ENCODE measurements at places on chromosomes 2 and 18.

GRCh38 chr2:9773903-9774239, 69.4 kb upstream of the TAF1B start:
- DNase-seq: no peak

DNA sequence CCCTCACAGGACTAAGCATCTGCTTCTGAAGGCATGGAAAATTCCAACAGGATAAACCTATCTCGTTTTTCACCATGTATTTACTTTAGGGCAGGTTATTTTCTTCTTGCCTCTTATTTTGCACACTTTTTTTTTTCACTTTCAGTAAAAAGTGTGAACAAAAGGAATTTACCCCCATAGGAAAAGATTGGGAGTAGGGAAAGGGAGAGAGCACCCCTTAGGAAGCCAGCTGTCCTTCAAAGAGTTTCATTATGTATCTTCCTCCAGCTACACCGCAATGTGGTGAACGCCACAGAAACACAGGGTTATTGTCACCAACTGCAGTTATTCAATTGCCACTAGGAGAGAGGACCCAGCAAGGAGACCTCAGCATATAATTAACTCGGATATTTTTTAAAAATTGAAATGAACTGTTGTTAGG, 286.2 kb upstream of the VRK2 start:
- DNase-seq: no peak

GRCh38 chr18:78915446-78916008, 64.1 kb upstream of the SALL3 start:
- no peak for DNase-seq

GRCh38 chr18:3479978-3480509, 30.1 kb downstream of the TGIF1 start:
- no peak for DNase-seq

DNA sequence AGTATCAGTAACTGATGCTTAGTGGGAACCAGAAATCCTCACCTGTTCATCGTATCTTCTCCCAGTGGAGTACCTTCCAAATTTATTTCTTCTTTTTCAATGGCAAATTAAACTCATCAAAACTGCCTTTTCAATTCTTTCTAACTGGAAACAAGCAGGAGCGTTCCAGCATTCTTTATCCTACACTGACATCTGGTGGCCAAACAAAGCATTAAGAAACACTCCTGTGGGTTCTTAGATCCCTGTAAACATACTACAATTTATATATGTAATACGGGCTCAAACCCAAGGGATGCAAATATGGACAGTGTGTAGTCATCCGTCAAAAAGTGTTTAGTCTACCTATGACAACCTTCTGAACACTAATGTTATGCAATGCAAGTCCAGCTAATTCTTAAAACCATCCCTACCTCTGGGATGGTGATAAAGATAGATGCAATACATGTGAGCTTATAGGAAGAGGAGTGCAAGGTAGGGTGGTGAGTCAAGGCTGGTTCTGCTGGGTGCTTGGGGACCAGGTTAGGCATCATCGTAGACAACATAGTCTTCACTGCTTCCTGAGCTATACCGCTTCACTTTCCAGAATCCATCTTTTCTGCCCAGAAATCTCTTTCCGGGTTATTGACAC, 375.0 kb downstream of the CTNNA2 start:
- DNase-seq: peak; percentile 23

DNA sequence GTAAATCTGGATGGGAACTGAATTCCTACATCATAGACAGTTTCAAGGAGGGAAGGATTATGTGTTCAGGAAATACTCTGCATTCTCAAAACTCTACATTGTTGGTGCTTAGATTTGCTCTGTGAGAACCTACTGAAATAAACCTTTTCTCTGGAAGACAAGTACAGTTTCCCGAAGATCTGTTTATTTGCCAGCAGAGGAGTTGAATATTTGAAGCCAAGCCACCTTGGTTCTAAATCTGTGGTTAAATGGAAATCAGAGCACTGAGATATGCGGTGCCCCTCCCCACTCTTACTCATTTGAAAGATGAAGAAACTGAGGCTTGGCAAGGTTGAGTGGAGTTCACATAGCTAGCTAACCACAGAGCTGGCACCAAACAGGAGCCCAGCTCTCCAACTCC, 146.3 kb upstream of the CTAGE1 start:
- DNase-seq: no peak

DNA sequence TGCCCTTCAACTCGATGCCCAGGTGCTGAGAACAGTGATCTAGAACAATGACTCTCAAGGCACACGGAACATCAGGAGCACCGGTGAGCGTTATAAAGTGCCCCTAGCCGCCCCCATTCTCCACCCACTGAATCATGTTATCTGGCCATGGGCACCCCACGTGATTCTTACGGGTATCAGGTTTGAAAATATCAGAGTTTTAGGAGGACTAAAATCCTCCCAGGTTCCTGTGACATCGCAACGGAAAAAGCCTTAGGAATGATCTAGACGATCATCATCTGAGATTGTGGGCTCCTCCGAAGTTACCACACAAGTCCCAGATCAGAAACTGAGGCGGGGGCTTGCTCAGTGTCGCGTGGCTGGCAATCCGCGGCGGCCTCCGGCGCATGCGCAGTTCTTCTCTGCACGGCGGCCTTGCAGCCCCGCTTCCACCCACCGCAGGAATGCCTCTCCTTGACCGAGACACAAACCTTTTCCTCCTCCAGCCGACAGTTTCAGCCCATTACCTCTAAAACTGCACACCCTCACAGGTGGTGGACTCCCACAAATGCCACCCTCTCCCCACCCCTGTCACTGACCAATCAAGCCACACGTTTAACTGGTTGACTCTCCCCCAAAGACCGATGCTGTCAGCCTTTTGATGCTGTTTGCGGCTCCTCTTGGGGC, 5.8 kb upstream of the MRPL33 start:
- peak; percentile 11 for DNase-seq

DNA sequence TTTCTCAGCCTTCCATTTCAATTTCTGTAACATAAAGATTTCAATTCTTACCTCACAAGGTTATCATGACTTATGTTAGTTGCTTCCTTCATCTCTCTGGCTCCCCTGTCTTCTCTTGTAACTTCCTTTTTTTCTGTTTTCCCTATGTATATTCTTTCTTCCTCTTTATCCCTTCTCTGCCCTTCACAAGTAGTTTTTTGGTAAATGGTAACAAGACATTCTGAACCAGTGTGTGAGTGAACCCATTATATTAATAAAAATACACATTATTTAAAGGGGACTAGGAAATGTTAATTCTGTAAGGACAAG, 8.4 kb downstream of the ACSL3 start:
- DNase-seq: no peak

- DNase-seq: no peak
These were observed 61.9 kb downstream of the NFATC1 start for GRCh38 chr18:79457652-79458051.

GRCh38 chr18:22207021-22207758, 37.8 kb downstream of the GATA6 start:
- no peak for DNase-seq

DNA sequence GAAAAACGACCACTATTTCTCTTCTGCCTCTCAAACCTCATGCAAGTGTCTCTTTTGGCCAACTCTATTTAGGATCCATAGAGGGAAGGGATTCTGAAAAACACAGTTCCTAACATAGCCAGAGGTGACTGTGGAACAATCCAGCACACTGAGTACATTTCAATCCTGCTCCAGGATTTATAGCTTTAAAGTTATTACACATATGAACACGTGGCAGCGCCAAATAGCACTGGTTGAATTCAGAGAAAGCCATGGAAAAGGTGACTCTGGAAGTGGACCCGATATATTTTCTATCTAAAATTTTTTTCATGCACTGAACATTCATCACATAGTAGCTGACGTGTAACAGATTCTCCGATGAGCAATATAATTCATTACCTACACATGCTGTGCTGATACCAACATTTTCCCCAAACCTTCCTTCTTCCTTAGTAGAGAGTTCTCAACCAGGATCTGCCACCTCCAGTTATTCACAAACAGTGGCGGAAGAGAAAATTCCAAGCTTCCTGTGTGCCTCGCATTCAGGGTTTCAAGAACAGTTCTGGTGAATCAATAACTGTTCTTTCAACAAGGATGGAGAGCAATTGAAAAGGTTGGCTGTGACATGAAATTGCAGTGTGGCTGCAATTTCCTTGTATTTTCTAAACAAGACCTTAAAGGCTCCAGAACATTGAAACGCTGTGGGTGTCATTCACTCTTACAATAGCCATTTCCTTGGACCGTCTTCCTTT, 25.7 kb upstream of the TTR start:
- no peak for DNase-seq

DNA sequence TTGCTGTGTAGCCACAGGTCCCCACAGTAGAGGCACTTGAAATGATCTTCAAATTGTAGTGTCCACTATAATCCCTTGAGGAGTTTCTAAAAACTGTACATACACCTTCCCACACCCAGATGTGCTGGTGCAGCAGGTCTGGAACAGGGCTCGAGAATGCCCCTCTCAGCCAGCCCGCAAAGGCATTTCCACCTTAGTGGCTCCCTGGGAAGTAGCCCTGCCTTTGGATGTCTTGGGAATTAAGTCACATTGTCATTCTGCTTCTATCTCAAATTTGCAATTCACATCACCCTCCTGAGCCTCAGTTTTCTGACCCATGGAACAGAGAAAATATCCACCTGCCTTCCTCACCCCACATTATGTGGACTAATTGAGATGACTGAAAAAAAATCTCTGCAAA, 44.3 kb upstream of the TCF7L1 start:
- DNase-seq: no peak

DNA sequence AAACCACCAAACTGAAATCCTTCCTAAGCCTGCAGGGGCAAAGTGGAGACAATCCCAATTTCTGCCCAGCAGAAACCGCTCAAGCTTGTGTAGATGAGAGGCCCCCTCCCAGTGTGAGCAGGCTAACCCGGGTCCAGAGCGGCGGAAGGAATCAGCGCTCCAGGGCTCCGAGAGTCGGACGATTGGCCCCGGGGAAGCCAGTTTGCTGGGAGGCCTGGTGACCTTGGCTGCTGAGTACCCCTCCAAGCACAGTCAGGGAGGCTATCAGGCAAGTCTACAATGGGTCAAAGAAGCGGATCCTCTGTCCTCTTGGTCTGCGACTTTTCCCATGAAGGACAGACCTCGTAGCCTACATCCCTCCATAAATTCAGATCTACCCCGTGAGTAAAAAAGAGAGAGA, 16.8 kb upstream of the EN1 start:
- no peak for DNase-seq

DNA sequence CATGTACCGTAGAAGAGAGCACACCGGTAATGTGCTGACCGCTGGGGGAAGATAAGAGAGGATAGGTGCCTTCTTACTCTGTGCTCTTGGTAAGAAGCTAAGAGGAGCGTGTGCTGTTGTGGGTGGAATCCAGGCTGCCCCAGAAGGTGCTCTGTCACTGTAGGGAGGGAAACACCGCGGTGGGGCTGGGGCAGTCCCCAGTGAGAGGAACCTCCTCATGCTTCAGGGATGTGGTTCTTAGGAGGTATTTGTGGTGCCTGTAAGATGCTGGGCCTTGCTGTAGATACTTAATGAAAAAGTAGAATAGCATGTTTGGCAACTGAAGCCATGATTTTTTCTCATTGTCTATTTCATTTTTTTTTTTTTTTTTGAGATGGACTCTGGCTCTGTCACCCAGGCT, 1.1 kb downstream of the COLEC11 start:
- DNase-seq: no peak

GRCh38 chr2:144349674-144350073, 170.2 kb downstream of the ZEB2 start:
- DNase-seq: no peak

- no peak for DNase-seq
These were observed at the start of gene SLC4A3 for GRCh38 chr2:219627103-219628100. Gene SLC4A3 (plus strand): TSS chr2:219627630. CDS start chr2:219627993, 363 bp downstream.

GRCh38 chr2:187774551-187775071, 220.4 kb upstream of the TFPI start:
- no peak for DNase-seq

GRCh38 chr2:71936076-71937030, 211.3 kb downstream of the CYP26B1 start:
- no peak for DNase-seq

GRCh38 chr2:198448789-198449188, 644.4 kb downstream of the PLCL1 start:
- no peak for DNase-seq

DNA sequence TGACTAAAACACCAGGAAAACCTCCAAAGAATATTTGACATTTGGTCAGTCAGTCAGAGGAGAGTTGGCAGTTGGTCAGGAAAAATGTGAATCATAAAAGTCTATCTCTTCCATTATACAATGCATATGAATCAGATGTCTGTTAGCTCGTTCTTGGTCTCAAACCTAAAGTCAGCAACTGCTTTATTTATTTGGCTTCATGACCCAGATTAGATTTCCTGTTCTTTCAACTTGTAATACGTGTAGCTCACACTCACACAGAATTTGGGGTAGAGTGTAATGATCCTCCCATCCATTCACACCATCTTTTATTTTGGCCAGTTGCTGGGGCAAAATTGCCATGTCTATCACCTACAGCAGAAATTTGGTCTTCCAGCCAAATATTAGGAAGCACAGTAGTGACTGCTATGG, 81.9 kb upstream of the COL5A2 start:
- no peak for DNase-seq

DNA sequence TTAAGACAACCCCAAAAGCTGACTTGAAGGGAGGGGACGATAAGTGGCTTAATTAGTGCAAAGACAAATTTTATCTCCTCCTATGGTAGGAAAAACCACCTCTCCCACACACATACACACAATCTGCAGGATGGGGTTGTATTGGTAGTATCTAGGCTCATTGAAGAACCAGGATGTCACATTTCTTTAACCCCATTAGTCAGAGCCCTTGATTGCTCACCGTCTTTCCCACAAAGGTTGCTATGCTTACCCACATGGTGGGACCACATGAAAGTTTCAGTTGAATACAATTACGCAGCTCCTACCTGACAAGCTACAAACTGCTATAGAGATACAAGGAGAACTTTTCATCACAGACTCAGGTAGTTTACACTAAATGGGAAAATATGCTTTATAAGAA, 765.0 kb upstream of the CELF4 start:
- DNase-seq: no peak

- no peak for DNase-seq
These were observed 34.2 kb upstream of the LRRTM1 start for GRCh38 chr2:80338794-80339193.

DNA sequence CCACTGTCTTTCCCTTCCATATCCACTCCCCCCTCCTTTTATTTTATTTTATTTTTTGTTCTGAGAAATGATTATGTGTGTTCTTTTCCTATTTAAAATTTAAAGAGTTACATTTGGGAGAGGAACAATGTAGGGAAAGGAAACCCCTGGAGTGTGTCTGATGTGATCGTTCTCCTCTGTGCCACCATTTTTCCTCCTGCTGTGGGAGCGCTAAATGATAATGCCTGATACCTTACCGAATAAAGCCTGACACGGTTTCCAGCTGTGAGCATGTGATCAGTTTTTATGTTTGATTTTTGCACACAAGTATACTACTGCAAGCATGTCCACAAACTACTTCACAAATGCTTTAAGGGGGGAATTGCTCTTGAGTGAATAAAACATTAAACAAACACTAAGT, 317.8 kb upstream of the FANCL start:
- DNase-seq: no peak

DNA sequence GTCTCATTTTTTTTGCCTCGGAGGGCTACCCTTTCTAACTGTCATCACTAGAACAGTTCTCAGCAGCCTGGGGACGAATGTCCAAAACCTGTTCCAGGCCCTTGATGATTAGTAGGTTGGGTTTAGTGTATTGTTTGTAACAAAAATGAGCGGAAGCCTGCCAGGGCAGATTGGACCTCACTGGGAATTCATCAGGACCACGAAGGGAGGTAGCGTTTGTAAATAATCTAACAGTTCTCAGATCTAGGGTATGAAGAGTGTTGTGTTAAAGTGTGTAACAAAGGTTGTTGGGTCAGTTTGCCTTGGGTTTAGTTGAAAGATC, 799 bp downstream of the CEP68 start:
- DNase-seq: no peak

- DNase-seq: no peak
These were observed 255.3 kb upstream of the SIX2 start for GRCh38 chr2:45264227-45265225.
